Activated CD8-positive, alpha-beta memory T cell treated with anti-CD3 and anti-CD28 coated beads for 24 hours (primary cell): ENCODE measurements at places on chromosomes 7 and 10.

DNA sequence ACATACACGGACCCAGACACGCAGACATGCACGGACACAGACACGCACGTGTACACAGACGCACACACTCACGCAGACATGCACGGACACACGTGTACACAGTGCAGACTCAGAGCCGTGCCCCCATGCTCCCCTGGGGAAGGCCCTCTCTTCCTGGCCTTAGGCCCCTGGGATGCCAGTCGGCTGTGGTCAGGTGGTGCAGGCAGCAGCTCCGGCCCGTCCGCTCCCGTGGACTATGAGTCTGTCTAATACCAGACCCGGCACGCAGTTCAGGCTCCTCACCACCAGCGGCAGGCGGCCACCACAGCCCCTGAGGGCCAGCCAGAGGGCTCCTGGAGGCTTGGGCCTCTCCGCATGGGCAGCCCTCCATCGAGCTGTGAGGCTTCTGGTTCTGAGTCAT lies 52.0 kb upstream of the NKX6-2 start:
- no peak for DNase-seq

GRCh38 chr10:34112171-34112782 lies 702.8 kb downstream of the PARD3 start:
- DNase-seq: no peak

GRCh38 chr7:108188724-108189123 lies 58.6 kb upstream of the LAMB4 start:
- no peak for DNase-seq

DNA sequence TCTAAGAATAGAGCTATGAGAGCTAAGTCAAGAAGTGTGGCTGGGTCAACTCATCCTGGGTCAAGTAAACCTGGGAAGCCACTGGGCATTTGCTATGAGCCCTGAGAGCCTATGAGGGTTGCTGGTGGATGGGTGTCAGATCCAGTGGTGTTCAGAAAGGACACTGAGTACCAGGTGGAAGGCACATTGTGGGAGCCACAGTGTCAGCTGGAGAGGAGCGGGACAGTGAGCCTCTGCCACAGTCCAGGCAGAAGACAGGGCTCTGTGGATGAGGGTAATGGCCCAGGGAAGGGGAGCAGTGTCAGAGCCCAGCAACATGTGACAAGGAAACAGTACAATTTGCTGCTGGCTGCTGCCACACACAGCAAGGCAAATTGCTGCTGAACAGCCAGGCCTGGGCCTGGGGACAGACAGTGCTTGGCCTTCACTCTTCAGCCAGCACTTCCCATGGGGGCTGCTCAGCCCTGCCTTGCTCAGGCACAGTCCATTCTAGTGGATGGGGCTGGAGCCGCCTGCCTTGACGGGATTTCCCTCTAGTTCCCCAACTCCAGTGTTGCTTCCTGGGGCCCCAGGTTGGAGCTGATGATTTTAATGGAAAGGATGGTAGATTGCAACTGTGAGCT lies 90.9 kb upstream of the CHST15 start:
- DNase-seq: no peak

- no peak for DNase-seq
These were observed 40.7 kb downstream of the MRPL32 start for GRCh38 chr7:42972699-42973500.

DNA sequence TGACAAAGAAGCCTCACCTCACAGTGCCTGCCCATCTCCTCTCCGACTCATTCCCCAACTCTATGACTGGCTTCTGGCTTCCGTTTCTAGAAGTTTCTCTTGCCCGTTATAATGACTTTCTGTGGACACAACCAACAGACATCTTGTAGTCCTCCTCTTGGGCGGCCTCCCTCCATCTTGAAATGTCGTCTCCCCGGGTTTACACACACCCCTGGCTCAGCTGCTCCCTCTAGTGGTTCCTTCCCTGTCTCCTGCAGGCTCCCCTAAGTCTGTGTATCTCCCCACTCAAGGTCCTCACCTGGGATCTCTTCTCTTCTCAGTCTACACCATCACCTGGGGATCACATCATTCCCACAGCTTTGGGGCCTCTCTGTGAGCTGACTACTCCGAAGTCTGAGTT lies 123.4 kb upstream of the NEBL start:
- no peak for DNase-seq

GRCh38 chr7:140425718-140426117 lies 21.9 kb downstream of the RAB19 start:
- DNase-seq: no peak

GRCh38 chr10:48214716-48215485 lies 59.6 kb downstream of the FRMPD2 start:
- DNase-seq: no peak

GRCh38 chr10:88957381-88957780 lies 4.8 kb upstream of the ACTA2 start:
- no peak for DNase-seq

DNA sequence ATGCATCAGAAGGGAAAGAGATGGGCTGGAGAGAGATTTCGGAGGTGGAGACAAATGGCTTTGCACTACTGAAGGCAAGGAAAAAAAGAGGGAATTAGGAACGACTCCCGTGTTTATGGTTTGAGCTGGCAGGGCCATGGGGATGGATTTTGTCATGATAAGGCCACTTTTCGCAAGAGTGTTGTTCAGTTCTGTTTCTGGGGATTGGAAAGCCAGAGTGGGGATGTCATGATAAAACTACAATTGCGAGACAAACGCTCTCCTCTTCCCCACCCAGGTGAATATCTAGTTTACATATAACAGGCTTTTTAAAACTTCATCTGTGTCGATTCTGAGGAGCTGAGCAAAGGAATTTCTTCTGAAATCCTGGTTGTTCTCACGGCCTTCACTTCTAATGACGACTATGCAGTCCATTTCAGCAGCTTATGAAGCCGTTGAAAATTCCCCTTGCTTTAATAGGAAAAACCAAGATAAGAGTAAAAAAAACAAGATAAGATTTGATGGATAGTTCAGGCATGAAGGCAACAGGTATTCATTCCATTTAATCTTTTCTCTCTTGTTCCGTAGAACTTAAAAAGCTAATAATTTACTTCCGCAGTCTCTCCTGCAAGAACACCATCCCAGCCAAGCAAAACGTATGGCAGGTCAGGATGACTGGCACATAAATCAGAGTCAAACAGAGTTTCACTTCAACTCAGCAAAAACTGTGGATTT lies 245.6 kb upstream of the PITRM1 start:
- no peak for DNase-seq

- no peak for DNase-seq
These were observed 50.9 kb upstream of the SEMA3D start for GRCh38 chr7:85237721-85238120.

DNA sequence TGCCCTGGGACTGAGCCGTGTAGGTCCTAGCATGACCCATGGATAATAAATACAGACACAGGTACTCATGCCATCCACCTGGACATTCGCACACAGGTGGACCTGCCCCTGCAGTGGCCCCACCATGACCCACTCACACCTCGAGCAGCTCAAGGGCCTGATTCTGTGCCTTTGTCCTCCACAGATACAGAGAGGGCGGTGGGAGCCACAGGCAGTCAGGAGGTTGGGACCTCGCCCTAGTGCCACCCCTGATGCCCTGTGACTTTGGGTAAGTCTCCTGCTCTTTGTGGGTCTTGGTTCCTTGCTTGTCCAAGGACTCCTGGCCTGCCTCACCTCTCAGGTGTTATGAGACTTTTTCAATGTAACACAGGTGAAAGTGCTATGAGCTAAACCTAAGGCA lies 42.9 kb downstream of the C10orf120 start:
- DNase-seq: no peak

GRCh38 chr7:41339913-41340676 lies 362.8 kb downstream of the INHBA start:
- no peak for DNase-seq

- DNase-seq: no peak
These were observed 162.8 kb downstream of the FZD1 start for GRCh38 chr7:91427051-91427450.

GRCh38 chr10:45371560-45371959 lies 2.5 kb upstream of the ALOX5 start:
- no peak for DNase-seq

DNA sequence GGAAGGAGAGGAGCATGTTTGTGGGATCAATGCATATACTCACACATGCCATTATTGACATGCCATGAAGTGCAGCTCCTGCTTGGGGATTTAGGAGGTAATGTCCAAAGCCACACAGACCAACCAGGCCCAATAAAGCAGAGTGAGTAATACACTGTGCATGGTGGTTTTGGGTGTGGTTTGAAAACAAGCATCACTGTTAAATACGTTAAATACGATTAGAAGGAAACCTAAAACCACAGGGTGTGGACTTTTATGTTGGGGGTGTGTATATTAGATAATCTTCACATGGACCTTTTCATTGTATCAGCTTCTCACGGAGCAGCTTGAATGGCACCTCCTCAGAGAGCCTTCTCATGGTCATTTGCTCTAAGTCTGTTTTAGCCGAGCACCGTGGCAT lies 10.4 kb upstream of the EIF3A start:
- DNase-seq: peak; percentile 53

- DNase-seq: no peak
These were observed 86.2 kb upstream of the ANLN start for GRCh38 chr7:36303202-36304098.

DNA sequence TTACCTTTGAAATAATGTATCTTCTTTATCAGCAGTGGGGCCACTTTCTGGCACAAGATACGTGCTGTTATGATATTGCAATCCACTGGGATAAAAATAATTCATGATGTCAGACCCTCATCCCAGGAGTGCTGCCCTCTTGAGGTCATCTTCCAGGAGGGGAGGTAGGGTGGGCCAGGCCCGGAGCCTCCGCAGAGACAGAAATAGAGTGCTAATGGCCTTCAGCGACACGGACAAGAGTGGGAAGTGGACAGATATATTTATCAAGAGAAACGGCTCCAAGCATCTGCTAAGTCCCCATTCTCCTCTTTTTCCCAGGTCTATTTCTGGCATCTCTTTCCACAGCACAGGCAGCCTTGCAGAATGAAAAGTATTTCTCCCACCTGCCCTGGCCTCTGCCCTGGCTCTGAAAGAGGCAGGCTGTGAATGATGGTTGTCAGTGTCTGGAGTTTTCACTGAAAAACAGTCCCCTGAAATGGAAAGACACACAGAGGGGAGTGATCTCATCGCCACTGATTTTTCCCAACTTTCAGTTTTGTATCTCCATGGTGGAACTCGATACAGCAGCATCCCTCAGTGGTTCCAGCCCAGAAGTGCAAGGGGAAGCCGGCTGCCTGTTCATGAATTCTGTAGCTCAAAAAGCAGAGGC lies 251.7 kb upstream of the MYO3A start:
- DNase-seq: no peak

DNA sequence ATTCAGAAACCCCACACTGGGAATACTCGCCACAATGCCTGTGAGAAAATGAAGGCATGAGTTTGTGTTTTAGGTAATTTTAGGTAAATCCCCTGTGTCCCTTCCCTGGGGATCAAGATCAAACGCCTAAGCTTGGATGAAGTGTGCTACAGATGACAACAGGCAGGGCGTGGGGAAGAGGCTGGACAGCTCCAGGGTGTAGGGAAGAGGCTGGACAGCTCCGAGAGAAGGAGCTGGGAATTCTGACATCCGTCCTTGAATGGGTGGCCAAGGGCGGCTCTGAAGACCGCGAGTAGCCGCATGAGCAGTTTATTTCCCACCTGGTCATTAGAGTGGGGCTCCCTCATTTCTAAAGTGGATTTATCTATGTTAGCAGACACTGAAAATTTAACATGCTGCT lies 109.7 kb downstream of the RAMP3 start:
- DNase-seq: no peak

DNA sequence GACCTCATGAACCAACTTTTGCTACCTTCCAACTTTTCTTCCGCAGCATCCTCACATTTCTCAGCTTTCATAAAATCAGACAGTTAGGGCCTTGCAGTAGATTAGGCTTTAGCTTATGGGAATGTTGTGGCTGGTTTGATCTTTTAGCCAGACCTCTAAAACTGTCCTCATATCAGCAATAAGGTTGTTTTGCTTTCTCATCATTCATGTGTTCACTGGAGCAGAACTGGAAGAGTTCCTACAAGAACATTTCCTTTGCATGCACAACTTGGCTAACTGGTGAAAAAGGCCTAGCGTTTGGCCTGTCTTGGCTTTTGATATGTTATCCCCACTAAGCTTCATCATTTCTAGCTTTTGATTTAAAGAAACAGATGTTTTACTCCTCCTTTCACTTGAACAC lies 130.0 kb upstream of the LRRTM3 start:
- DNase-seq: no peak

- no peak for DNase-seq
These were observed 65.4 kb upstream of the DIP2C start for GRCh38 chr10:754914-755313.

GRCh38 chr7:1365846-1366245 lies 93.4 kb downstream of the MICALL2 start:
- no peak for DNase-seq

GRCh38 chr10:110533149-110533548 lies 34.3 kb upstream of the SMC3 start:
- DNase-seq: peak; percentile 50
